ENCODE measurements at places on chromosomes 16 and 17. TPM values are rescaled to one million over a fixed set of nuclear protein-coding genes. Genes with fewer than 3 reads are reported as not detected.
A peak's percentile ranks its signal among the peaks of the same experiment; 100 is the strongest.

- no peak overlapping the region for H3K4me3 ChIP-seq
- H3K27me3 ChIP-seq: peaks cover 7% of the 10 kb centered on the region
- H3K27ac ChIP-seq: no peak overlapping the region
- no peak for DNase-seq
Observed at GRCh38 chr16:23024044-23024443, 125.2 kb downstream of the USP31 start.

FBXW10 gene
- total RNA-seq: not detected

DNA sequence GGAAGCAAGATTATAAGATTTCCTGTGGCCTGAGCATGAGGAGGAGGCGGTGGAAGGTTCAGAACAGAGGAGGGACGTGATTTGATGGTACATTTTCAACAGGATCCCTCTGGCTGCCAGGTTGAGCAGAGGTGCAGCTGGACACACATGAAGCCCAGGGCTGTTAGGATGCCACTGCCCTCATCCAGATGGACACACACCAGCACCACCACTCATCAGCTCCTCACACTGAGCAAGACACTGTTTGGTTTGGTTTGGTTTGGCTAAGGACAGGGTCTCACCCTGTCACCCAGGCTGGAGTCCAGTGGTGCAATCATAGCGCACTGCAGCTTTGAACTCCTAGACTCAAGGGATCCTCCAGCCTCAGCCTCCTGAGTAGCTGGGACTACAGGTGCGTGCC lies 402.6 kb upstream of the C16orf82 start:
- no peaks in the 10 kb centered on the region for H3K4me1 ChIP-seq
- no peak for DNase-seq
- no peak overlapping the region for H3K27ac ChIP-seq
- no peaks in the 10 kb centered on the region for H3K36me3 ChIP-seq
- no peak overlapping the region for H3K4me3 ChIP-seq
- H3K27me3 ChIP-seq: no peaks in the 10 kb centered on the region

CACNG1 gene
- not detected for total RNA-seq

DNA sequence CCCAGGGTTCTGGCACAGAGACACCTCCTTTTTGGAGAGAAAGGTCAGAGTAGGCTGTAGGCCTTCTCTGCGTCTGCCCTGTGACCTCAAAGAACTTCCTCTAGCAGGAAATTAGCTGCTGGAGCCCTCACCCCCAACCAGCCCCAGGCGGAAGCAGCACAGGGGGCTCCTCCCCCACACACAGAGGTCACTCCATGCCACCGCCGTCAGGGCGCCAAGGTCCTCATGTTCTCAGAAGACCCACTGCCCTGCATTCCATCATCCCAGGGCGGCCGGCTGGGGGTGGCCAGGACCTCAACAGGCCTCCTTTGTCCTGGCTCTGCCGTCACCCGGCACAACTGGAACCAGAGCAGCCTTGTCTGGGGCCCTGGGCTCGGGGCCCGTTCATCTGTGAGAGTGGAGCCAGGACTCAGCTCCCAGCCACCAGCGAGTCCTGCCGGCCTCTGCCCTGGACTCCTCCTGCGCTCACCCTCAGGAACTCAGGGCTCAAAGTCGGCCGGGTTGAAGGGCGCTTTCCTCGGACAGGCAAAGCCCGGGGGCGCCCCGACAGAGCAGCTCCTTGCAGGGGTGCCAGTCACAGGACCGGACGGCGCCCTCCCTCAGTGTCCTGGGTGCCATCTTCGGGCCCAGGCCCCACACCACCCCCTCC lies 1.2 kb downstream of the TMC6 start:
- H3K27me3 ChIP-seq: no peaks in the 10 kb centered on the region
- H3K27ac ChIP-seq: peak overlapping the region; percentile 92
- peak overlapping the region; percentile 85 for H3K4me3 ChIP-seq

SULT1A4 gene
- 7.0 TPM for total RNA-seq

GRCh38 chr16:52912565-52913173 lies 140.0 kb downstream of the CHD9NB start:
- H3K36me3 ChIP-seq: no peaks in the 10 kb centered on the region
- no peaks in the 10 kb centered on the region for H3K27me3 ChIP-seq
- H3K4me3 ChIP-seq: no peak overlapping the region
- no peaks in the 10 kb centered on the region for H3K4me1 ChIP-seq

SPAG5 gene
- total RNA-seq: 10.1 TPM

- H3K27ac ChIP-seq: no peak overlapping the region
- peaks cover 7% of the 10 kb centered on the region for H3K36me3 ChIP-seq
- H3K4me1 ChIP-seq: no peaks in the 10 kb centered on the region
- no peaks in the 10 kb centered on the region for H3K27me3 ChIP-seq
- DNase-seq: no peak
- H3K4me3 ChIP-seq: no peak overlapping the region
Observed at GRCh38 chr17:61015966-61016365, 338.3 kb downstream of the BCAS3 start.

DNA sequence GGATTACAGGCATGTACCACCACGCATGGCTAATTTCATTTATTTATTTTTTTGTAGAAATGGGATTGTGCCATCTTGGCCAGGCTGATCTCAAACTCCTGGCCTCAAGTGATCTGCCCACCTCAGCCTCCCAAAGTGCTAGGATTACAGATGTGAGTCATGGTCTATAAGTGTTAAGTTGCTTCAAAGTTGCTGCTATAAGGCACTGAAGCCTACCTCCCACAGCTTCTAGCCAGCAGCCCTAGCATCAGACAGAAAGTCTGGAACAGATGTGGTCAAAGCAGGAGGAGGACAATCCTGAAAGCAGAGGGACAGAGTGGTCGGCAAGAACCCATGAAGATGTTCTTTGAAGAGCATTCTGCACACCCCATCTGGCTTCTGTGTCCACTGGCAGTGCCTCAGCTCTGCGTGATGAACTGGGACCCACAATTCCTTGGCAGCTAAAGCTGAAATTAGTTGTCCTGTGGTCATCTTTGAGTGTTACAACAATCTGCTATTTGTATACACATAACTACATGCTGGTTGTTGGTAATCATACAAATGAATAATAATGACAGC lies 11.2 kb downstream of the MAP3K14 start:
- peaks cover 93% of the 10 kb centered on the region for H3K4me1 ChIP-seq
- no peaks in the 10 kb centered on the region for H3K27me3 ChIP-seq
- DNase-seq: no peak
- no peak overlapping the region for H3K27ac ChIP-seq

DNA sequence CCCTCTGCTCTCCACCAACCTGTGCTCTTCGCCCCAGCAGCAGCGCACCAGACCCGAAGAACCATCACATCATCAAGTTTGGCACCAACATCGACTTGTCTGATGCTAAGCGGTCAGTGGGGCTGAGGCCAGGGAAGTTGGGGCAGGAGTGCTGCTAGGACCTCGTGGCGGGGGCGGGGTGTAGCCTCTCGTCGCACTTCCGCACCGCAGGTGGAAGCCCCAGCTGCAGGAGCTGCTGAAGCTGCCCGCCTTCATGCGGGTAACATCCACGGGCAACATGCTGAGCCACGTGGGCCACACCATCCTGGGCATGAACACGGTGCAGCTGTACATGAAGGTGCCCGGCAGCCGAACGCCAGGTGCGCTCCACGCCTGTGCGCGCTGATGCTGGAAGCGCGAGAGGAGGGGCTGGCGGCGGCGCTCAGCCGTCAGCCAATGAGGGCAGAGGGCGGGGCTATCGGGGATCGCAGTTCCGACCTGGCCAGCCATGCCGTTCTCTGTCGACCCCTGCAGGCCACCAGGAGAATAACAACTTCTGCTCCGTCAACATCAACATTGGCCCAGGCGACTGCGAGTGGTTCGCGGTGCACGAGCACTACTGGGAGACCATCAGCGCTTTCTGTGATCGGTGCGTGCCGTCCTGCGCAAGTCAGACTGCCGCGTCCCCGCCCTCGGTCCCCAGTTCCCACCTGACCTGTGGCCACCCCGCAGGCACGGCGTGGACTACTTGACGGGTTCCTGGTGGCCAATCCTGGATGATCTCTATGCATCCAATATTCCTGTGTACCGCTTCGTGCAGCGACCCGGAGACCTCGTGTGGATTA lies 3.2 kb upstream of the TMEM88 start:
- DNase-seq: peak; percentile 98
- peak overlapping the region; percentile 41 for H3K4me3 ChIP-seq
- H3K27me3 ChIP-seq: no peaks in the 10 kb centered on the region
- peak overlapping the region; percentile 55 for H3K27ac ChIP-seq
- peaks cover 20% of the 10 kb centered on the region for H3K4me1 ChIP-seq

DNA sequence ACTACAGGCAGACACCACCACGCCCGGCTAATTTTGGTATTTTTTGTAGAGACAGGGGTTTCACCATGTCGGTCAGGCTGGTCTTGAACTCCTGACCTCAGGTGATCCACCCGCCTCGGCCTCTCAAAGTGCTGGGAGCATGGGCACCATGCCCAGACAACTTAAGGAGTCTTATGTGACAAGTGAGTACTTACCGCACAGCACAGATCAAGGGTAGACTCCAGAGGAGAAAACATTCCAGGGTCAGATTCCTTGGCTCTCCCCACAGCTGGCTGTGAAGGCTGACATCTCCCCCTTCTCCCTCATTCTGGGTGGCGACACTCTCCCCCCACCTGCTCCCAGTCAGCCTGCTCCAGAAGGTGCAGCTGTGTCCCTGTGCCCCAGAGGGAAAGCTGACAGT lies 10.6 kb downstream of the ZSCAN10 start:
- H3K27ac ChIP-seq: no peak overlapping the region
- H3K4me1 ChIP-seq: no peaks in the 10 kb centered on the region
- H3K4me3 ChIP-seq: no peak overlapping the region
- H3K27me3 ChIP-seq: peaks cover 6% of the 10 kb centered on the region

SMARCD2 gene
- 125 TPM for total RNA-seq

DNA sequence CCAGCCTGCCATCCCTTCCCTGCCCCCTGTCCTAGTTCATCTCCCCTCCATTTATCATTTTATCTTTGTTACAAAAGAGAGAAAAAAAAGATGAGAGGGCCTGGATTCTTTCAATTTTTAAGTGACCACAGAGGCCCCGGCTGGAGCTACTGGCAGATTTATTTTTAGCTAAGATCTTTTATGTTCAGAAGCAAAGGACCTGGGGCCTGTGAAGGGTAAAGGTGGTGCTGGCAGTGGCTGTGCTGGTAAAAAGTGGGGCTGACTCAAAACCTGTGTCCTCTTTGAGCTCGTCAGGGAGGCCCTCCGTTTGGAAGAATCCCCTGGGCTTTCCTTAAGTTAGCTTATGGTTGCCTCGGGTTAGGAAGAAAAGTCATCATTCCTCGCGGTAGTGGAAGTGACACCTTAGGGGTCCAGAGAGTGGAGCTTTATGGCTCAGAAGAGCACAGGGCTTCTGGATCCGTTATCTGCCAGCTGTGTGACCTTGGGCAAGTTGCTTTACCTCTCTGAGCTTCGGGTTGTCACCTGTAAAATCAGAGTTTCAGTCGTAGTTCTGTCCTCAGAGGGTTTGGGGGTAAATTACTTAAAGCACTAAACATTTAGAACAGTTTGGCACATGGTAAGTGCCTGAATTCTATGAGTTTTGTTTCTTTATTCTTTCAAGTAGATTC lies 923.8 kb upstream of the EEF2KMT start:
- no peak overlapping the region for H3K27ac ChIP-seq
- no peaks in the 10 kb centered on the region for H3K27me3 ChIP-seq
- no peak overlapping the region for H3K4me3 ChIP-seq
- H3K4me1 ChIP-seq: no peaks in the 10 kb centered on the region
- no peaks in the 10 kb centered on the region for H3K36me3 ChIP-seq
- no peak for DNase-seq

SCNN1B gene
- total RNA-seq: not detected

CCL16 gene
- total RNA-seq: not detected

- H3K36me3 ChIP-seq: no peaks in the 10 kb centered on the region
- H3K4me3 ChIP-seq: no peak overlapping the region
- peaks cover 8% of the 10 kb centered on the region for H3K4me1 ChIP-seq
- no peak for DNase-seq
Observed at GRCh38 chr16:80958284-80958683, 48.4 kb downstream of the CMC2 start.

- H3K4me1 ChIP-seq: no peaks in the 10 kb centered on the region
- H3K27me3 ChIP-seq: no peaks in the 10 kb centered on the region
- H3K4me3 ChIP-seq: no peak overlapping the region
- no peak overlapping the region for H3K27ac ChIP-seq
- no peak for DNase-seq
Observed at GRCh38 chr17:36730857-36731490, 129.6 kb downstream of the MRM1 start.

- peak; percentile 36 for DNase-seq
- no peaks in the 10 kb centered on the region for H3K36me3 ChIP-seq
- H3K4me3 ChIP-seq: no peak overlapping the region
- H3K27ac ChIP-seq: no peak overlapping the region
Observed at GRCh38 chr16:82748026-82748425, 121.3 kb downstream of the CDH13 start.

DNA sequence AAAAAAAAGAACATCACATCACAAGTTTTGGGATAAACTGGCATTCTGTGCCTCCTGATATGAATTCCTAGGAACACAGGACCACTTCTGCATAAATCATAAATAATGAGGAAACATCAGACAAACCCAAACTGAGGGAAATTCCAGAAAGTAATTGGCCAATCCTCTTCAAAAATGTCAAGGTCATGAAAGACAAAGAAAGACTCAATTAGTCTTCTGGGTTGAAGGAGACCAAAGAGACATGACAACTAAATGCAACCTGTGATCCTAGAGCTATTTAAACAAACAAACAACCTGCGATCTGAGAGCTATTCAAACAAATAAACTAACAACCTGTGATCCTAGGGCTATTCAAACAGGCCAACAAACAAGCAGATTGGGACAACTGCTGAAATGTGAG lies 144.3 kb downstream of the VPS53 start:
- DNase-seq: no peak
- no peaks in the 10 kb centered on the region for H3K36me3 ChIP-seq
- peaks cover 11% of the 10 kb centered on the region for H3K4me1 ChIP-seq
- H3K27ac ChIP-seq: no peak overlapping the region

DNA sequence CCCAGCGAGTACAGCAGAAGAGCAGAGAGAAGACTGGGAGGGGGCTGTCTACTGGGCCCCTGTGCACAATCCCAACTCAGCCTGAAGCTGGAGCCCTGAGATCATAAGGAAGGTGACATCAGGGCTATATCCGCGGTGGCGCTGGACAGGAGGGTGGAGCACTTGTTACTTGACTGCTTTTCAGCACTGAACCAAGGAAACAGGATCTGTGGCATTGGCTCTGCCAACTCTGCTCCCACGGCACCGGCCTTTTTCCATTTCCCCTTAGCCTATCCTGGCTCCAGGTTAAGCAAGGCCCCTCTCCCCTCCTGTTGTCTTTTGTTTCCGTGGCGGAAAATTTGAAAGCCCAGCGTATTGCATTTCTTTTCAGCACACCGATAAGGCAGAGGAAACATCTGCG lies 125.0 kb upstream of the IRX3 start:
- no peaks in the 10 kb centered on the region for H3K4me1 ChIP-seq
- H3K4me3 ChIP-seq: no peak overlapping the region
- no peak for DNase-seq
- H3K36me3 ChIP-seq: no peaks in the 10 kb centered on the region
- H3K27me3 ChIP-seq: peaks cover 4% of the 10 kb centered on the region

All from B cell (primary cell).